Activated CD8-positive, alpha-beta T cell treated with anti-CD3 and anti-CD28 coated beads, Interleukin-2, amount 10 ng/mL, durations not matched to agents 7 days and 5 days (primary cell): ENCODE measurements at places on chromosomes 13 and 19. TPM values are rescaled to one million over a fixed set of nuclear protein-coding genes. Genes with fewer than 3 reads are reported as not detected.
A peak's percentile ranks its signal among the peaks of the same experiment; 100 is the strongest.

DNA sequence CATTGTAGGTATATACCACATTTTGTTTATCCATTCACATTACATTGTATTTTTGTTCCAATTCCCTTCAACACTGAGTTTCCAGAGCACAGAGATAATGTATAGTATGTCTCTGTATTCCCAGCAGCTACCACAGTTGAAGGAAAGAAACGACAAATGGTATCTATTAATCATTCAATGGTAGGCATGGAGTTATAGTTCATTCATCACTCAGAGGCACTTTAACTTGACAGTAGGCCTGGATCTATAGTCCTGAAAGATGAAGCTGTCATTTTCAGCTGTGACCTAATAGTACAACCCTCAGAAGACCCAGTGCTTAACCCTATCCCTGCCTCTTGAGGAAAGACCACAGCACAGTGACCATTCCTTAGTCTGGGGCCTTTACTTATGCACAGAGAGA, 163.0 kb upstream of the TMTC4 start:
- no peaks in the 10 kb centered on the region for H3K4me1 ChIP-seq
- no peaks in the 10 kb centered on the region for H3K27me3 ChIP-seq
- no peaks in the 10 kb centered on the region for H3K36me3 ChIP-seq
- H3K4me3 ChIP-seq, result no peak overlapping the region

GRCh38 chr19:18940769-18941627, at the start of gene HOMER3:
TSS of gene HOMER3 (minus strand) at chr19:18941217. CDS start at chr19:18938982, 2,235 bp downstream.
- H3K27ac ChIP-seq, result no peak within 1 kb of the TSS
- peak within 1 kb of the TSS; percentile 18 for H3K4me3 ChIP-seq
- H3K4me1 ChIP-seq, result peaks cover 5% of the 10 kb centered on the region
- peak; percentile 74 for DNase-seq
- H3K27me3 ChIP-seq, result peaks cover 28% of the 10 kb centered on the region
- no peaks in the 10 kb centered on the region for H3K36me3 ChIP-seq

- no peak overlapping the region for H3K4me3 ChIP-seq
- no peaks in the 10 kb centered on the region for H3K36me3 ChIP-seq
- DNase-seq, result no peak
- H3K27me3 ChIP-seq, result no peaks in the 10 kb centered on the region
- peaks cover 22% of the 10 kb centered on the region for H3K4me1 ChIP-seq
These were observed 13.4 kb downstream of the MBD3L2B start for GRCh38 chr19:7007859-7008258.

DNA sequence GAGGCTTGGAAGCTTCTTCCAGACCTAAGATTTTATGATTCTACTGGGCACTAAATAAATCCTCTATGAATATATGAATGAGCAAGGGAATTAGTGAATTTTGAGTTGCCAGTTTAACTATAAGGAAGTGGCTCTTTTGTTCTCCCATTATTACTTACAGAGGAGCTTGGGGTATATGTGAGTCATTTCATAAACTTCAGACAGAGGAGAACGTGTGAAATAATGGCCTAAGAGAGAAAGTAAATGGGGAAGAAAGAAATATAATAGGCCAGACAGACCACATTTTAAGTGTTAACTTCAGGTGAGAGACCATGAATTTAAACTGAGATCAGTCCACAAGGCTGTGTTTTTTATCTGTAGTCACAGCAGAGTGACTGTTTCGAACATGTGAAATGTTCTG, 570.9 kb downstream of the GPC6 start:
- DNase-seq, result no peak
- no peaks in the 10 kb centered on the region for H3K36me3 ChIP-seq
- peaks cover 7% of the 10 kb centered on the region for H3K4me1 ChIP-seq
- no peak overlapping the region for H3K4me3 ChIP-seq
- H3K27ac ChIP-seq, result no peak overlapping the region

- DNase-seq, result no peak
- H3K4me1 ChIP-seq, result no peaks in the 10 kb centered on the region
- no peak overlapping the region for H3K4me3 ChIP-seq
- no peak overlapping the region for H3K27ac ChIP-seq
These were observed 25.1 kb downstream of the EFNA2 start for GRCh38 chr19:1310853-1311180.

GRCh38 chr13:30735872-30736175, 481 bp downstream of the ALOX5AP start:
- peak overlapping the region; percentile 94 for H3K27ac ChIP-seq
- H3K36me3 ChIP-seq, result peaks cover 23% of the 10 kb centered on the region
- DNase-seq, result no peak
- no peaks in the 10 kb centered on the region for H3K27me3 ChIP-seq
- H3K4me1 ChIP-seq, result peaks cover 69% of the 10 kb centered on the region
- H3K4me3 ChIP-seq, result peak overlapping the region; percentile 91

GRCh38 chr19:28652765-28653164, 560.2 kb downstream of the UQCRFS1 start:
- H3K4me3 ChIP-seq, result no peak overlapping the region
- no peaks in the 10 kb centered on the region for H3K36me3 ChIP-seq
- no peaks in the 10 kb centered on the region for H3K27me3 ChIP-seq
- no peak overlapping the region for H3K27ac ChIP-seq

DNA sequence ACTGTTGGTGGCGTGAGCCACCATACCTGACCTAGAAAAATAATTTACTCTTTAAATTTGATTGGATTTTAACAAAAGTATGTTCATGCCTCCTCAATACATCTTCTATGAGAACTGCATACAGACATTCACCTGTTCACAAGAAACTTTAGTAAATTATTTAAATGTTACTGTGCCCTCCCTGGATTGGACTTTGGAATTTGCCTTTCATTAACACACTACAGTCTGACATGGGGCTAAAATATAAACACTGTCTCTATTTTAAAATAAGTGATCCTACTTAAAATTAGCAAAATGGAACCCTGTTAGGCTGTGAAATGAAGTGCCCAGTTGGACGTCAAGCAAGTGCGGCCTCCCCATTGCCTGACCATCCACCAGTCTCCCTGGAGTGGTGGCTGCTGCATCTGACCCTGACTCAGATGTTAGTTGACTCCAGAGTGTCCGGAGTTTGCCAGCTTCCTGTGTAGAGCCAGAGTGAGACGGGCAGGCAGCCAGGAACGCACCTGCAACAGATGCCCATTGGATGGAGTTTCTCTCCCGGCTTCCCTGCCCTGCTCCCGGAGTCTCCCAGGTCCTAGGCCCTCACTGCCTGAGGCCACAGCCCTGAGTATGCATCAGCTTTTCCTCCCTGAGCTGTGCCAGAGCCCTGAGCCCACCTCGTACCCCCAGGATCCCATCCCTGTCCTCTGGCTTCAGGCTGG, 45.9 kb upstream of the ATP11A start:
- H3K27me3 ChIP-seq, result peaks cover 12% of the 10 kb centered on the region
- peaks cover 4% of the 10 kb centered on the region for H3K4me1 ChIP-seq
- DNase-seq, result no peak
- H3K27ac ChIP-seq, result no peak overlapping the region
- H3K4me3 ChIP-seq, result no peak overlapping the region

GRCh38 chr13:90801621-90802020, 545.9 kb upstream of the MIR17HG start:
- no peaks in the 10 kb centered on the region for H3K27me3 ChIP-seq
- no peak overlapping the region for H3K27ac ChIP-seq
- no peaks in the 10 kb centered on the region for H3K4me1 ChIP-seq
- H3K4me3 ChIP-seq, result no peak overlapping the region

DNA sequence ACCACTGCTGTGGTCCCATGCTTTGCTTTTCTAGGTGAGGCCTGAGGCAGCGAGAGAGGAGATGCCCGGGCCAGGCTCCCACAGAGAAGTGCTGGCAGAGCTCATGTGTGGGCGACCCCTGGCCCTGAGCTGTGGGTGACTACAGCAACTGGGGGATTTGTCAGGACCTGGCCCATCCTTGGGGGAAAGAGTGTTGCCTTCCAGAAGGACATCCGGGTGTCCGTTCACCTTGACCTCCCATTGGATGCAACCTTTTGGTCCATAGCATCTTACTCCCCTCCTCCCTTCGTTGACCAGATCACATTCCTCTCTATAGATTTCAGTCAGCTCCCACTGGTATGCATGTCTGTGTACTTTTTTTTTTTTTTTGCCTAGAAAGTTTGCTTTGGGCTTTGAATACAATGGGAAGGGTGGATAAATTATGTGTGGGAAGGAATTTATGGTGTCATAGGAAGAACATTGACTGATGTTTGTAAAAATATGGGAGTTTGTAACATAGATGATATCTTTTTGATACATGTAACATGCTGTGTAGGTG, 84.2 kb upstream of the RNF113B start:
- no peak for DNase-seq
- H3K4me1 ChIP-seq, result no peaks in the 10 kb centered on the region
- peaks cover 6% of the 10 kb centered on the region for H3K27me3 ChIP-seq
- H3K36me3 ChIP-seq, result no peaks in the 10 kb centered on the region
- no peak overlapping the region for H3K4me3 ChIP-seq

DNA sequence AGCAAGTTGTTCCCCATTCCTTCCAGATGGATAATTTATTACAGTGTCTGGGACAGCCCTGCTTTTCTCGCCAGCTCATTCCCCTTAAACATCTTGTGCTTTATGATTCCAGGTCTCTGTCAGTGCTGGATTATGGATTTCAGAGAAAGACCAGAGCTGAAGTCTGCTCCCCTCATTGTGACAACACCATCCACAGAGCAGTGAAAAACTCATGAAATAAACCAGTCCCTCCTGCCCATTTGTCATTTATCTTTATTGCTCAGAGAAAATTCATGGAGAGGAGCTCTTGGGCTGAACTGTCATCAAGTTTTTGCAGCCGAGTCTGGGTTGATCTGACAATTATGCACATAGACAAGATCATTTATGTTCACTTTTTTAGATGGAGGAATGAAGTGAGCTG, 92.7 kb upstream of the GPR12 start:
- no peaks in the 10 kb centered on the region for H3K36me3 ChIP-seq
- no peaks in the 10 kb centered on the region for H3K4me1 ChIP-seq
- H3K27me3 ChIP-seq, result peaks cover 13% of the 10 kb centered on the region

GNG8 gene
- not detected for total RNA-seq

ERICH4 gene
- not detected for total RNA-seq

PEAK3 gene
- total RNA-seq, result 0.16 TPM

ZIM2 gene
- total RNA-seq, result not detected

LGALS14 gene
- total RNA-seq, result not detected

ZNF700 gene
- 22.7 TPM for total RNA-seq
